ENCODE measurements at places on chromosomes 16 and 17.

DNA sequence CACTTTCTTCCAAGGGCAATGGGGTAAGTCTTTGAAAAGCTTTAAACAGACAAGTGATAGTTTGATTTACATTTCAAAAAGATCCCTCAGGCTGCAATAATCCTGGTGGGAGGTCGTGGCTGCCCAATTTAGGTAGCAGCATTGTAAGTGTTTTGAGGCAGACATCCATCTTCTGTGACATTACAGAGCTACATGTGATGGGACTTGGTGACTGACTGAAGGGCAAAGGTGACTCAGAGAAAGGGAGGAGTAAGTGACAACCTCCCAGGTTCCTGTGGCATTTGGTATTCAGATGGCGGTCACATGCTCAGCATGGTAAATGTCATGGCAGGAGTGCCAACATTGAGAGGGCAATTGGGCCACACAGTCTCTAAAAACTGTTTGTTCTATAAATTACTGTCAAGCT lies 26.5 kb downstream of the STAT3 start:
- no peak for DNase-seq

DNA sequence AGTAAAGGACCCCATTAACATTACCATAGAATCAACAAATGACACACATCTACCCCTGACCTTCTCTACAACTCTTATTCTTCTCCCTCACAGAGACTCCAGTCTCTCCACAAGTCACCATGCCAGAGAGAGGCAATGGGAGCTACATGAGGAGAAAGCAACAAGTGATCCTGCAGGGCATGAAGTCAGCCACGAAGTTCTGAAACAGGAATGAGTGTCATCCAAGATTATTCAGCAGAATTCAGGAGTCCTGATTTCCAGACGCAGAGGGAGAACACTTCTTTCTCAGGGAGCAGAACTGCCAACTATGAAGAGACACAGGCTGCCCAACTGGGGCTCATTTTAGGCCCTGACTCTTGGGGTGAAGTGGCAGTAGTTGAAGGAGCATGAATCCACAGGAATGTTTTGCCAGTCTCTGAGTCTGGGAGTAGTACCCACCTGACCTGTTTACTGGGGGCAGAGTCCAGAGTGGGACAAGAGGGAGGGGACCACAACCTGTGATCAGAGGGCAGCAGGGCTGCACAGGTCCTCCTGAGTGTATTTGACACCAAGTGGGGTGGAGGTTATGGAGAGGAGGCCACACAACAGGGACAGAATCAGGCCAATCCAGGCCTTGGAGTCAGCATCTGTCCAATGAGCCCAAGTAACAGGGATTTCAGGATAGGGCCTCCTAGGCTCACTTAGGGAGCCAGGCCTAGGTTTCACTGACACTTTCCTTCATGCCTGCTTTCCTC lies 2.4 kb upstream of the MTMR4 start:
- DNase-seq, result no peak

DNA sequence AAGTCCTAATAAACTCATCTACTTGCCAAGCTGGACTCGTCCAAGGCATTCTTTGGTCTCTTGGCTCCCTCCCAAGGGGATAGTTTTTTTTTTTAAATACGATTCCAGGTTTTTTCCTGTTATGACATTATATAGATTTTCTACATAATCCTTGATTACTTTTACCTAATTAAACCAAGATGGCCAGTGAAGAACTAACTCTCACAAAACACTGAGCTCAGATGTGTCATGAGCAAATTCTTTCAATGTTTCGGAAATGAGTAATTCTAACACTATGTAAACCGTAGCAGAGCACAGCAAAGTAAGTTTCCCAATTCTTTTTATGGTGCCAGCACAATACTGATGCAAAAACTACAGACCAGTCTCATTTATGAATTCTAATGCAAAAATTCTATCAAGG lies 1.8 kb downstream of the ZNF23 start:
- peak; percentile 61 for DNase-seq

DNA sequence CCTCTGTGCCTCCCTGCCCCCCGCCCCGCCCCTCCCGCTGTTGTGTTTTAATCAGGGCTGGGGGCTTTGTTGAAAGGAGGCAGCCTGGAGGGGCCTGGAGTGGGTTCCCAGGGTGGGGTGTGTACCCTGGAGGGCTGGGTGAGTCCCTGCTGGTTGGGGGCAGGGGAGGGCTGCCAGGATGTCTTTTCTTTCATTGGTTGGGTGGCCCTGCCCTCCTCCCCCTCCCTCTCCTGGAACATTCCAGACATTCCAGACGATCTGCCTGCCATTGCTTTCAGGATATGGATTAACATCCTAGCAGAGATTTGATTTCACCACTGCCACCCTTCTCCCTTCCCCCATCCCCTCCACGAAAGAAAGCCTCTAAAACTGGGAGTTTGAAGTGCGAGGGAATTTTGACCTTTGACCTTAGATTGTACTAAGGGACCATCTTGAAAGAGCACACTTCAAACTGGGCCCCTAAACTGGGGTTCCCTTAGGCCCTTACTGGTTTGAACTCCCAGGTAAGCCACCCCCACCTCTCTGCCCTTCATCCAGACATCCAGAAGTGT lies 25.3 kb downstream of the IGF2BP1 start:
- DNase-seq, result peak; percentile 90

GRCh38 chr17:32523827-32524552 lies 37.2 kb downstream of the CDK5R1 start:
- no peak for DNase-seq

DNA sequence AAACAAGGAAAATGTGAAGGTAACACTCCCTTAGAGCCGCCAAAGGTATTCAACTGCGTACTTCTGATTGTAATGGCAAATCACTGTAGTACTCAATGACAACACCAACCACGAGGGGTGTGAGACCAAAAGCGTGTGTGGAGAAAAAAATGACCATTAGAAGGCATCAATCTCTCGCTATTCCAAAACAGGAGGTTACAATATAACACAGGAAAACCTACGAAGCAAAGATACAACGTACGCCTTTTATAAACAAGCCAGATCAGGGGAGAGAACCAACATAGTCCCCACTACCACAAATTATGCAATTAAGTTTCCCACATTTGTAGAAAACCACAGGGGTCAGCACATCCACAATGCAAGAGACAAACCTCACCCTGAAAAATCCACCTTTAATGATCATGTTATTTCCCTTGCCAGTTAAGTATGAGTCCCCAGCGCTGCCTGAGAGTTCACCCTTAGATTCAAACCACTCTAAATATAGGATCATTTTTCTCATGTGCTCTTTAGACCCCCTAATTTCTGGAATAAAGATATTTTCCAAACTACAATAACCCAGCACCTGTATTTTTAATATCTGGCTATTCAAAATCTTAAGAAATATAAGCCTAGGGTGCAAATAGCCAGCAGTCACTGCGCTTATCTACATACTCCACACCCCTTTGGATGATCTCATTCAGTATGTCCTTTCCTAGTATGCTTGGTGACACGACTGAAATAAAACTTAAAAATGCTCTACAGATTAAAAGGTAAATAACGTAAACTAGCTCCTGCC lies 12.4 kb downstream of the TEX14 start:
- DNase-seq, result no peak

GRCh38 chr16:12600536-12601256 lies 203.0 kb downstream of the CPPED1 start:
- no peak for DNase-seq

GRCh38 chr16:72791786-72792185 lies 256.1 kb downstream of the ZFHX3 start:
- no peak for DNase-seq

DNA sequence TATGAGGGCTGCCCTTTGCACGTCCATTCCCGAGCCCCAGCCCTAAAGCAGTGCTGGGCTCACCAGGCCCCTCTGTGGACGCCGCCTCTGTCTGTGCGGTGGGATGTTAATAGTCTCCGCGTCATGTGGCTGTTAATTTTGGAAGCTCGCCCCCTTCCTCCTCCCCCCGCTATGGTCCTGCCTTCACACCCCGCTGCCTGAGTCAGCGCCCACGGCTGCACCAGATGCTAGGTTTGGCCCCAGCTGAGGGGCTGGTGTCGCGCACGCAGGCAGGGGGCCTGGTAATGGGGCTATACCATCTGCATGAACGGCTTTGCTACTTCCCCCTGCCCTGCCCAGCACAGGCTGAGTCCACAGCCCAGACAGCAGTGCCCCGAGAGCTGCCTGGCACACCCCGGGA lies 4.1 kb upstream of the SSTR5 start:
- DNase-seq, result no peak

- DNase-seq, result no peak
Observed at GRCh38 chr17:75032720-75033280, 14.0 kb downstream of the ATP5PD start.

- no peak for DNase-seq
Observed at GRCh38 chr17:64533784-64534183, 27.0 kb downstream of the CEP95 start.

- no peak for DNase-seq
Observed at GRCh38 chr16:5971924-5972323, 874.3 kb upstream of the EEF2KMT start.

DNA sequence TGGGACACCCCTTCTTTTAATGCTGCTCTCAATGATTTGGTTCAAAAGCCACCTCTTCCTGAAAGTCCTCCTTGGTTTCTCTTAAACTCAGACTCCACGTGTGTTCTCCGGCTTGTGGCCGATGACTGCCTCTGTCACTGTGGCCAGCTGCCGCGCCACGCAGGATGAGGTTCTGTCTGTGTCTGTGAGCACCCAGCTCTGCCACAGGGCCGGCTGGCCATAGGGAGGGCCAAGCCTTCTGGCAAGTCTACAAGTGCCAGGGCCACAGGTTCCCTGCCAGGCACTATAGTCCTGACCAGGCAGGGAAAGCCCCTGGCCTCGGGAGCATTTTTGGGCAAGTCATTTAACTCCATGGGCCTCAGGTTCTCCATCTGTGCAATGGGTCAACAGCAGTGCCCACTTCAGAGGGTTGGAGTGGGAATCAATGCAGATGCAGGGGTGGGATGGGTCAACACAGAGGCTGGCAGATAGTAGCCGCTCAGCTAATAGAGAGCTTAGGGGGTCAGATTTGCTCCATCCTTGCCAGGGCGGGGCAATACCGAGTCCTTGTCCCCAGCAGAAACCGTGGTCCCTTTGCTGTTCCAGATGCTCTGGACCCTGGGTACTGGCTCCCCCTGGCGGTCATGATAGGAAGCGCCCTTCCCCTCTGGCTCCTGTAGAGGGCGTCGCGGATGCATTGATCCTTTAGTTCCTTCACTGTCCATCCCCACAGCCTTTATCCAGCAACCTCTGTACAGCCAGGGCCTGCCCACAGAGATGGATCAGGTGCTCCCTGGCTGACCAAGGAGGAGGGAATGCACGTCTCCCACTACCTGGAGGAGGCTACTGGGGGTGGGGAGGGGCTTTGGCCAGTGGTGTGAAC lies 19.3 kb upstream of the ADGRG3 start:
- peak; percentile 91 for DNase-seq

DNA sequence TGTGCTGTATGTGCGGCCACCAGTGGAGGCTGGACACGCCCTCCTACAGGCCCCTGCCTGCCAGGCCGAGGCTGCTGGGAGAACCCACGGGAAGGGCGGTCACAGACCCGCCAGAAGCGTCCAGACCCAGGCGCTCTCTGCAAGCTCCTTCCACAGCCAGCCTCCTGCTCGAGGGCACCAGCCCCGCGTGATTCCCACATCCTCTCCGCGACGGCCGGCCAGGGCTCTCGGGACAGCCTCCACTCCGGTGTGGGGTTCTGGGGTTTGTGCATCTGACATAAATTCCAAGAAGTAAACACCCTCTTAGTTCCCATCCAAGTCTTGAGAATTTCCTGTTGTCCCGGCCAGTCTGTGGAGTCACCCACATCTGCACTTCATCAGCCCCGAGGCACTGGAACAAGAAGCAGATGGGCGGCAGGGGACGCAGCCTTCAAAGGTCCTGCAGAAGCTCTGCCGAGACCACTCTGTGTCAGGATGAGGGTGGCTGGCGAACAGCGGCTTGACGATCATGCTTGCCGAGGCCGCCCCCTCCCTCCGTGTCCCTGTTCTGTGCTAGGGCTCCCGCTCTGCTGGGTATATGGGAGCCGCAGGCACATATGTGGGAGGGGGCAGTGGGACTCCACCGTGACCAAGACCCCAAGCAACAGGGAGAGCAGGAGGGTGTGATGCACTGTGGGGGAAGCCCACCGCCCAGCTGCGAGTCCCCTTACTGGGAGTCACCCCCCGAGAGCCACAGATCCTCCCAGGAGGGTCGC lies 2.4 kb upstream of the TMEM204 start:
- DNase-seq, result no peak

DNA sequence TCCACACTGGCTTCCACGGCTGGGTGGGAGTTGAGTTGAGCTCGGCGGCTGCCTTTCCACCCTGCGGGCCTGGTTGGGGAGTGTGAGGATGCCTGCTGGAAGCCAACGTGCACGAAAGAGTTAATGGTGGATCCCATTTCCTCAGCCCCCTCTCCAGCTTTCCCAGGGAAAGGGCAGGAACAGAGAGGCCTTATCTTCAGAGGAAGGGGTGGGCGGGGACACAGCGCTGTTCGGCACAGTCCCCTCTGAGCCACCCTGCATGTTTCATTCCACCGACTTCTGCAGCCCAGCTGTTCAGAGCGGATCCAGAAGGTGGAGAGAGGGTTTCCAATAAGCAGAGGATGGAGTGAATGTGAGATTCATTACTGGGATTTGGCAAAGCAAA lies 295.3 kb downstream of the SEC14L1 start:
- no peak for DNase-seq

- DNase-seq, result no peak
Observed at GRCh38 chr17:66714046-66715023, 120.6 kb upstream of the CACNG5 start.

DNA sequence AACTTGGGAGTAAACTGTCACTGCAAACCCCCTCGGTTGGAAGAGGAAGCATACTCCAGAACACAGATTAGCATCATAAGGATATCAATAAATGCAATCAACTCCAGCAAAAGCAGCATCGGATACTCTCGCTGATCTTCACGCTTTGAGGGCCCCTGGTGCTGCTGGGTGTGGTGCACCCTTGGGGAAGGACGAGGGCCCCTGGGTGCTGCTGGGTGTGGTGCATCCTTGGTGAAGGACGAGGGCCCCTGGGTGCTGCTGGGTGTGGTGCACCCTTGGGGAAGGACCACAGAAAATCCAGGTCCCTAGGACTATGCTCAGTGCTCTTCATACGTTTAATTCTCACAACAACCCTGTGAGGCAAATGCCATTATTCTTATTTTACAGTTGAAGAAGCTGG lies 54.2 kb downstream of the VPS53 start:
- DNase-seq, result no peak

DNA sequence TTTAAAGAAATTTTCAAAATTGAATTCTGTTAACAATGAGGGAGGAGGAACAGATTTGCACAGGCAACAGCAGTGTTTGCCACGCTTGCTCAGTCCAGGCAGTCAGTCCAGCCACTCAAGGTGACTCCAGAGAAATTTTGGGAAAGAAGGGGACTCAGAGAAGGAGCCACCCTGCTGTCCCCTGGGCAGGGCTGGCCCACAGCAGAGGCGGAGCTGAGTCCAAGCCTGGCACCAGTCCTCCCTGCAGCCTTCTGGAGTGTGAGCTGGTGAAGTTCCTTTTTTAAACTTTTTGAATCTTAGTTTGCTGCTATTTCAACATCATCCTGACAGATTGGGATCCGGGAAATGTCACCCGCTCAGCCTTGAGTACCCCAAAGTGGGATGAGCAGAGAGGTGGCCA lies 14.5 kb upstream of the SLC47A2 start:
- DNase-seq, result no peak

GRCh38 chr17:41988418-41988817 lies 21.8 kb downstream of the CNP start:
- DNase-seq, result no peak
